ENCODE measurements at places on chromosomes 4 and X. TPM values are rescaled to one million over a fixed set of nuclear protein-coding genes. Genes with fewer than 3 reads are reported as not detected.

DNA sequence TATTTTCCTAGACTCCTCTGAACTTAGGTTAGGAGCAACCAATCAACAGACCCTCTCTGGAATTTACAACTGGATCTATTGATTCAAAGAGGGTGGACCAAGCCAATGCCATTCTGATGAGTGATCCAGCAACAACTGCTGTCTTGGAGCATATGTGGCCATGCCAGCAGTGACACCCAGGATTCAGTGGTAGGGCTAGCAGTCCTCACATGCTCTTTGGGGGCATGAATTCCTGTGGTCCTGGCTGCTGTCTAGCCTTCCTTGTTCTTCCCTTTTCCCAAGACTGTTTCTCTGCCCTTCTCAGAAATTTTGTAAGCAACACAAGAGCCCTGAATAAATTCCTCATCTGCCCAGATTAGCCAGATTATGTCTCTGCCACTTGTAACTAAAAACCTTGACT, 61.5 kb upstream of the GATB start:
- no peak for DNase-seq

DNA sequence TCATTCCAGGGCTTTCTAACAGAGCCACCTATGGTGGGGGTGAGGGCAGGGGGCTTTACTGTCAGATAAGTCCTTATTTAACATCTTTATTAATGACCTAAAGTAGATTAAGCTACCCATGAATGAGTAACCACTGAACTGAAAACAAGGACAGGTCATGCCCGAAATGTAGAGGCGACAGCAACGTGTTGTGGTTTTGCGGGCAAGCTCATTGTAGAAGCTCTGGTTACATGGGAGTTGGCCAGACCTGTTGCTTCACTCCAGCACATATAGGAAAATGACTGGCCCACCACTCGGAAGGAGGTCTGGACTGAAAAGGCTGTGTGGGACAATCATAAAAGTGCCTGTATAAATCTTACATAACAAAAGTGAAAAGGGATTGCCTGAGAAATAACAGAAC, 109.6 kb upstream of the NDP start:
- DNase-seq, result no peak

The RBM46 gene
- 0.10 TPM for total RNA-seq

The ARR3 gene
- total RNA-seq, result not detected

GRCh38 chr4:51885363-51885762, 42.4 kb downstream of the DCUN1D4 start:
- peak; percentile 20 for DNase-seq

DNA sequence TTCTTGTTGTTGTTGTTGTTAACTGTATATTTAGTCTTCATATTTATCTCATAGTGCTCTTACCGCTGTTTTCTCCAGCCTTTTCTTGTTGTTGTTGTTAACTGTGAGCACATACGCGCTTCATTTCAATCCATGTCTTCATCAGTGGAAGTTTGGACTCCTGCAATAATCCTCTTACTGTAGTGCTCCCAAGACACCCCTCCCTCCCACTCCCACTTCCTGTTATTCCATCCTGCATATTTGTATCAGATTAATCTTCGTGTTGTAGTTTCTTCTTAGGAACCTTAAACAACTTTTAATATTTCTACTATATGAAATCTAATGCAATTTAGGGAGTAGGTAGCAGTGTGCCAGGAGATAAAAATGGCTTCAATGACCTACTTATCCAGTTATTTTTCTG, 674.8 kb downstream of the RAPGEF2 start:
- DNase-seq, result no peak

The NAT8L gene
- 13.8 TPM for total RNA-seq

Data from spinal cord (tissue), 10 donors.